Stimulated activated CD4-positive, alpha-beta T cell treated with anti-CD3 and anti-CD28 coated beads, TNF-alpha, amount 100 ng/mL, for 48 hours (primary cell): ENCODE measurements at places on chromosomes 1 and 21.

DNA sequence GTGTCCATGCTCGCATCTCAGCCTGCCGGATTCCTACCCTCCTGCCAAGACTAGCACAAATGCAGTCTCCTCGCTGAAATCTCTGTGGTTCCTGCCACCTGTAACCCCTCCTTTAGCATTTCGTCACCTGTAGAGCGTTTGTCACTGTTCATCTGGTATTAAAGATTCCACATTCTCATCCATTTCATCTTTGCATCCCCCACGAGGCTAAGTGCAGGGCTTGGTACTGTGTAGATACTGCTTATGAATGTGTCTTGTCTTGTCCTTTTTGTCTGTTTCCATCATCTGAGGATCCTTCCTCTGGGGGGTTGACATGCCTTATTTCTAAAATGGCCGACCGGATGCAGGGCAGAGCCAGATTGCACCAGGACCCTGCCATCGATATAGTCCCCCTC is 53.7 kb upstream of the DNAJC6 start:
- no peak for DNase-seq

GRCh38 chr1:41540886-41541591 is 56.6 kb upstream of the EDN2 start:
- DNase-seq: no peak

DNA sequence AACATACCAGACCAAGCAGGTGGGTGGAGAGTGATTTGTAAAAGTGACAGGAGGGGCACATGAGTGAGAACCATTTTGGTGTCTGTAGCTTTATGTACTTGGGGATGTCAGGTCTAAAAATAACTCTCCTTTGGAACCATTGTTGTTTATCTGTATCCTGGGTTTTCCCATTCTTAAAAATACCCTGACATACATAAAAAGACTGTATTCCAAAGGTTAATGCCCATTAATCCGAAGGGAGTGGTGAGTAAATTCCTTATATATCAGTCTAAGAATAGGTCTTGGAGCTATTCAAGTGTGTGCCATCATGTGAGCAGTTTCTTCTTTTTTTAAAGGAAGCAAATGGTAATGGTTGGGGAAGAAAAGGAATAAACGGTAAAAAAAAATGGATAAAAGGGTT is 117.5 kb downstream of the TGFB2 start:
- no peak for DNase-seq

DNA sequence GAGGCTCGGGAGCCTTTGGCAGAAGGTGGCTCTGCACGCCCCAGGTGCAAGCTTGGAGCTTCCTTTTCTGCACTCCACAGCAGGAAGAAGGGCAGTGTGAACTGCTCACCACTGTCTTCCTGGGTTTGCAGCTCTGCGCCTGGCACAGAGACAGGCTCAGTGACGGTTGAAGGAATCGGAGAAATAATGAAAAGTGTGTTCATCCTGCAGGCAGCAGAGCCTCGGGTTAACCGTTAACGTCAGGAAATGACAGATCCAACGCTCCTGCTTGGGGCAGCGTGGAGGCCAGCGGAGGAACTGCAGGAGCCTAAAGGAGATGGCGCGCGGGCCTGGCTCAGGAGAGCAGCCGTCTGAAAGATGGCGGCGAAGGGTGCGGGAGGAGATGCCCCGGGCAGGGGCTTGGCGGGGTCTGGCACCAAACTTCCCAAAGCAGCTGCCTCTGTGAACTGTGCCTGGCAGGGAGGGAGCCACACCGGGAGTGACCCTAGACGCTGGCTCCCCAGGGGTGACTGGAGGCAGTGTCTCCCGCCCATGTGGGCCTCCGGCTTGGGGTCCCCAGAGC is 10.9 kb upstream of the SAMD11 start:
- no peak for DNase-seq

- DNase-seq: no peak
Observed at GRCh38 chr1:206457408-206458120, 12.7 kb upstream of the IKBKE start.

DNA sequence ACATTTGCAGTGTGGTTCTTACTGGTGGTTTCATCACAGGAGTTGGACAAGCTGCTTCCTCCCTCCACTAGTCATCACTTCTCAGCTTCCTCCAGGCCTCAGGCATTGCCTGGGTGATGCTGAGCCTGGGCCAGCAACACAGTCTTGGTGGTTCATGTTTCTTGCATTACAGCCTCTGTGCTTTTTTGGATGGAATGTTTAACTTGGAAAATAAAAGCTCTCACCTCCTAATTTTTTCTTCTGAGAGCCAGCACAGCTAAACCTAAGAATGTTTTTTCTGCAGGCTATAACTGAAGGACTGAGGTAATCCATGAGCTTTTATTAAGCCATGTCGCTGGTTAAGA is 66.1 kb upstream of the RHOU start:
- DNase-seq: no peak
